ENCODE measurements at places on chromosomes 13 and 19. TPM values are rescaled to one million over a fixed set of nuclear protein-coding genes. Genes with fewer than 3 reads are reported as not detected.

GRCh38 chr13:98447881-98448641 is 128.8 kb downstream of the STK24 start:
- no peak for DNase-seq

The EXOC3L2 gene
- total RNA-seq: not detected

DNA sequence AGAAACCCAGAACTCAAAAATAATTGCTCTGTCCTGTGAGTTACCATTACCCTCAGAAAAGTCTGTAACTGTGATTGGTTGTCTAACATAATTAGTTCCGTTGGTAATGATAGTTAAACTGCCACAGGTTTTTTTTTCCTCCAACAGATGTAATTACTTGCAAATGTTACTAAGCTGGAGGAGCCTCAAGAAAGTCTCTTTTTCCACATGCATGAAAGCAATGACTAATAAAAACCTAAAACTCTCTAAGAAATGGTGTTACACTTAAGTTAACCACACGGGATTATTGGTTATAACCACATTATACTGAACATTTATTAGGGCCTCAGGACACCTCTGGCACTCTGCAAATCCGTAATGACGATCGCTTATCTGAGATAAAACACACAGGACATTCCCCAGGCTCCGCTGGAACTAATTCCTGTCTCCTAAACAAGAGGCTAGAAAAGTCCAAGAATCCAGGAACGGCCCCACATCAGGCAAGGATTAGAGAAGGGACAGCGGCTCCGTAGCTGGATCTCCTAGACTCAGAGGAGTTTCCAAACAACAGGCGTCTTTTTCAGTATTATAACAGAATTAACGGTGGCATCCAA is 753 bp downstream of the ZNF235 start:
- DNase-seq: no peak

The PSG5 gene
- total RNA-seq: not detected

- no peak for DNase-seq
Observed at GRCh38 chr19:45763691-45764294, 5.3 kb downstream of the SIX5 start.

DNA sequence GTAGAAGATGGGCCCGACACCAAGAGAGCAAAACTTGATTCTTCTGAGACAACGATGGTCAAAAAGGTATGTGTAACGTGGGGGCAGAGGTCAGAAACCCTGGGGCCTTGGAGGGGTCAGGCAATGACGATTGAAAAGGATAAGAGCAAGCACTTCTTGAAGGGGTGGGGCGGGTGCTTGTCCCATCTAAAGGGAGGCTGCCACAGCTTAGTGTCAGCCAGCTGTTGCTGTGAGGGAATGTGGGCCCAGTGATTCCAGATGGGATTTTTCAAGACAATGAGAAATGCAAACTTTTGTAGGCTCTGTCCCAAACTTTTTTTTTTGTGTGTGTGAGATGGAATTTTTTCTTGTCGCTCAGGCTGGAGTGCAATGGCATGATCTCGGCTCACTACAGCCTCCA is 24.5 kb downstream of the SAE1 start:
- no peak for DNase-seq

- no peak for DNase-seq
Observed at GRCh38 chr19:41753936-41754529, 1.3 kb upstream of the CEACAM6 start.

DNA sequence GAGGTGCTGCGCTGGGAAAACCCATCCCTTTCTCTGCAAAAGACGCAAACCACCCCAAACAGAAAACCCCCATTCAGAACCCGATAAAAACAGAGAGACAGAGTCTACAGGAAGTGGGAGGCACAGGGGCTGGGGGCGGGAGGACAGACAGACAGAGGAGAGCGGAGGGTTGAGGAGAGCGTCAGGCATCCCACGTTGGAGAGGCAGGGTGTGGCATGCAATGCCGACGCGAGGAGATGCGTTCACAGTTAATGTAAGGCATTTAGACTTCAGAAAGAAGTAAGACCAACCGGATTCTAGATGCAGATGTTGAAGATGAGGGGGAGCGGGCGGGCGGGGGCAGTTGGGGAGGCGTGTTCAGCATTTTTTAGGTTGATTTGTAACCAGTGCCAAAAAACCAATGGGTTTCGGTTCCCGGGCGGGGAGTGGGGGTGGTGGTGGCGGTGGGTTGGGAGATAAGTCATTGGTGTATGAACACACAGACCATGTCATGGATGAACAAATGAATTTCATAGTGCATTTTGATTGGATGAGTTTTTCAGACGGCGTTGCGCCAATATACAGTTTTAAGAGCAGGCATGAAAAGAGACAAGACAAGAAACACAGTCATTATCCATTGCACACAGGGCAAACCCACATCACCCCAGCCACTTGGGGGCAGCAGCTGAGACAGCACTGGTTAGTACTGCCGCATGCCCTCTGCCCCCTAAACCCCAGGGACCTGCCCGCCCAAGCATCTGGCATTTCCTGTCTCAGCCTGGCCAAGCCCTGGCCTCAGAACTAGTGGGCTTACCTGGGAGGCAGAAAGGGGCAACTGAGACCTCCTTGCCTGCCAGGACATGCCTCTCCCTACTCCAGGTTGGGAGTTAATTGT is 91.3 kb downstream of the IER2 start:
- no peak for DNase-seq

The GJA3 gene
- total RNA-seq: not detected

DNA sequence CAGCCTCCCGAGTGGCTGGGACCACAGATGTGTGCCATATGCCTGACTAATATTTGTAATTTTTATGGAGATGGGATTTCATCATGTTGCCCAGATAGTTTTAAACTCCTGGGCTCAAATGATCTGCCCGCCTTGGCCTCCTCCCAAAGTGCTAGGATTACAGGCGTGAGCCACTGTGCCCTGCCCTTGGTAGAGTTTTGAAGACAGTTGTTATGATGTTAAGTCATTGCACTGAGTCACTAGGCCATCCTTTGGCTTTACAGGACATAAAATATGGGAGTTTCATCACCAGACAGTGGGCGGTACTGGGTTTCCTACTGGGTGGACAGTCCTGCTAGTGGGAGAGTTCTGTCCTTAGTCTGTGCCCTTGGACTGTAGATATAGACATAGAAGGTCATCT is 282.5 kb downstream of the ATP8A2 start:
- DNase-seq: no peak

DNA sequence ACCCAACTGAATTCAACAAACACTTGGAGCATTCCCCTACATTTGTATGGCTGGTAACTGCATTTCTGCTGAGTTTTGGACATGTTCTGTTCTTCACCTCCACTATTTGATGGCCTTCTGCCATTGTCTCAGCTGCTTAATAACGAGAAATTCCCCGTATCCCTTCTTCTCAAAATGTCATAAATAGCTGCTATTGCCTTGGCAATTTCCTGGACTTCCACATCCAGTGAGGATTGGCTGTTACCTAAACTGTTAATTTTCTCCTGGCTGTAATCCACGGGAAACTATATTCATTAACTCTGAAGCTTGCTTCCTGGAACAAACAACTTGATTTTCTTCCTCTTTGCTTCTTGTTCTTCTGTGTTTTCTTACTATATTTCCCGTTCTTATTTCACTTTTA is 69.5 kb upstream of the TDRD3 start:
- DNase-seq: no peak

GRCh38 chr13:25463496-25463895 is 91.7 kb downstream of the ATP8A2 start:
- DNase-seq: no peak

DNA sequence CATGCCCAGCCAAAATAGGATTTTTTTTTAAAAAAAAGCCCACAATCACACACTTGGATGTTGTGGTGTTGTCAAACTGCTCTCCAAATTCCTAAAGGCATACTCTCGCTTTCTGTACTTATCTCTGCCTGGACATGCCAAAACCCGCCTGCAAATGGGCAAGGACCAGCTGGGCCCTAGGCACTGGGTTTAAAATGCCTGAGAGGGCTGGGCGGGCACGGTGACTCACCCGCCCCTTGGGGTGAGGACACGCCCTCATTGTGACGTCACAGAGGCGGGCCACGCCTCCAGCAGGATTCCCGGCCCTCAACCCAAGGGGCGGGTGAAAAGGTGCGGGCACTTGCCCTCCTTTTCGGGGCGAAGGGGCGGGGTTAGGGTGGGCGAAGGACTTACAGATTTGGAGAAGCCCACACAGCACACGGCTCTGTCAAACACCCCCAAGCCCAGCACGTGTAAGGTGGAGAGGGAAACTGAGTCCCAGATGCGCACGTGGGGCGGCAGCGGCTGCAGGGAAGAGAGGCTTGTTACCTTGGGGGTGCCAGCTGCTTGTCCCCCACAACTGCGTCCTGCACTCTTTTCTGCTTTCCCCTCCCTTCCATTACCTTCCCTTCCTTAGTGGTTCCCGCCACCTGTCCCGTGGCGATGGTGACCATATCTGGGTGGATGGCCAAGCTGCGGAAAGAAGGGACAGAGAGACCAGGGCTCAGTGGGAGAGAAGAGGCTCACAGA is 6.6 kb downstream of the EML2 start:
- DNase-seq: peak; percentile 39

DNA sequence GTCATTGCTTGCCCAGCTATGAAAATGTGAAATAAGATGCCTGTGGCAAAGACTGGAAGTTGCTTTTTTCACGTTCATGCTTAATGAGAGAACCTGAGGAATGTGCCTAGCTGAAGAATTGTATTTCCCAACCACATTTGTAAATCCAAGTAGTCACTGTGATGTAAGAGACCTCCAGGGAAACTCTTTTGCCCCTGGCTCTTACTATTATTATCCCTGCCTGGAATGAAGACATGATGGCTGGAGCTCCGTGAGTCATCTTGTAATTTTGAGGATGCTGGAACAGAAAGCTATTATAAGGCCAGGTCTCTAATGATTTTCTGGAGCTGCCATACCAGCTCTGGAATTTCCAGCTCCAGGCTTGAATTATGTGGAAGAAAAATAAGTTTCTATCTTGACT is 894.3 kb downstream of the DIAPH3 start:
- no peak for DNase-seq

- DNase-seq: no peak
Observed at GRCh38 chr13:61162636-61163035, 253.0 kb downstream of the PCDH20 start.

The PLIN3 gene
- 45.4 TPM for total RNA-seq

The SMIM44 gene
- total RNA-seq: not detected

The ADAT3 gene
- 5.2 TPM for total RNA-seq

The ZNF30 gene
- total RNA-seq: 14.5 TPM

DNA sequence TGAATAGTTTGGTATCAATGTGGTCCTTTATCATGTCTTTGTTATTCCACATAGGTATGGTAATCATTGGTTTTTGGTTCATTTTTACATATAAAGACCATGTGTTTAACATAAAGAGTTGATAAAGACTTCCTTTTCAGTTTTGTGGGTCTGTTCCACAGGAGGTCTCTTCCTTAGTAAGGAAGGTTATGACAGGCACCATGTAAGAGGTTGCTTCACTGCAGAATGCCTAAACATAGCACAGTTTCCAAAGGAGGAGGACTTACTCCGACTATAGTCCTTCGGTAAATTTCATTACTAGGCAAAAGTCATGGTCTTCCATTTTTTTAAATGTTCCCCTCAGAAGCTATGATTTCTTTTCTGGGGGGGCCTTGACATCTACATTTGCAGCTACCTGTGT is 27.1 kb upstream of the PCDH17 start:
- no peak for DNase-seq

DNA sequence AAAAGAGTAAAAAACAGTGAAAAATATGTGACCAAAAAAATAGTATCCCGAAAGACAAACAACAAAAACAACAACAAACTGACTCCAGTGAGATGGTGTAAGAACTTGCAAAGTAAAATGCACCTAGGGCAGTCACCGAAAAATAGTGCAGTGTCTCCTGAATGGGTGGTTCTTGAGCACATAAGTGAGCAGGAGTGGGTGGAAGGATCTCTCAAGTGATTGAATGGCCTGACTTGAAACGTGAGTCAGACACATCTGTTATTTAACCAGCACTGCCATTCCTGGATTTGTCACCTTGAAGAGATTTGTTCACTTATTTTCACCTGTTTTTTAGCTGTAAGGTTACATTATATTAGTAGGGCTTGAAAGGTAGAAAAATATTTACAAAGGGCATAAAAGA is 3.5 kb downstream of the ZNF738 start:
- no peak for DNase-seq

GRCh38 chr19:47028195-47028601 is 8.6 kb downstream of the NPAS1 start:
- no peak for DNase-seq

DNA sequence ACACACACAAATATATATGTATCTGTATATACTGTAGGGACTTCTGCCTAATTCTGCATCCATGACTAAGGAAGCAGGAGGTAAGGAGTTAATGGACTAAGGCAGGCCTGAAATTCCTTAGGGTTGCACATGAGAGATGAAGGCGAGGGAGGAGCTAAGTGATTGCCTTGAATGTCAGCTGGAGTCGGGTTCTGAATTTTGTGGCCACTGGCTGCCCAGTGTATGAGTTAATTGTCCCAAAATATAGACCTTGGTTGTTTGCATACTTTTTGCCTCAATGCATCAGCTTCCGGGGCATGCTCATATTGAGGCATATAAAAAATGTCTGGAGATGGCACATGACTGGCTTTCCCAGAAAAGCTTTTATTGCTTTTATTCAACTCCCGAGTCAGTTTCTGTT is 245.5 kb downstream of the TDRD3 start:
- no peak for DNase-seq

GRCh38 chr13:41150058-41150457 is 17.5 kb upstream of the KBTBD6 start:
- DNase-seq: no peak

DNA sequence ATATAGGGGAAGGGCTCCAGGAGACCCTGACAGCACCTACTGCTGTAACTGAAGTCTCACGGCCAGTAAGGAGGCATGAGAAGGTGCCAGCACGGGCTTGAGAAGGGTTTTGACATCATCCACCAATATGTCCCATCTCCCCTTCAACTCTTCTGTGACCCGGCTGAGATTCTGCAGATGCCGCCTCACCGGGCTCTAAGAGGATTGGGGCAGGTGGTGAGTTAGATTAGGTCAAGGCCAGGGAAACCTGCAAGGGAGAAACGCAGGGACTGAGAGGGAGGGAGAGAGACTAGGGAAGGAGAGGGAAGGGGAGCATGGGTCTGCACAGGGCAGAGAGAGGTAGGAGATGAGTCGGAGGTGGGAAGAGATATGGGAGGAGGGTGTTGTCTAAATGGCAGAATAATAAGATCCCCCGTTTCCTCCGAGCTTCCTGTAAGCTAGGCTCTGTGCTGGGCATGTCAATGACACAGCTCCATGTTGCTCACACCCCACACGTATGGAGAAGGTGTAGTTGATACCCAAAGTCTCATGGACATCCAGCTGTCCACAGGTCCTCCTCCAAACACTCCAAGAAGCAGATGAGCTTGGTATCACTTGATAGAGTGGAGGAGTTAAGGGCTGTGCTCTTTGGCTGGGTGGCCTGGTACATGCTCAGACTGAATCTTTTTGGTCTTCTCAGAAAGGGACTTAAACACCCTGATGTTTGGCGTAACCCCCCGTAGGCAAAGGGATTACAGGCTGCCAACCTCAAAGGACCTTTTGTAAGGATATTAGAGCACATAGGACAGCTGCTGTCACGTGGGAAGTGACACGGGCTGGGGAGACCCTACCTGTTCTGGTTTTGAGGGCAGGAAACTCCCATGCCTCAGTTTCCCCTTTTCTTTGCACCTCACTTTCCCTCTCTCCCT is 6.1 kb downstream of the TPRX1 start:
- no peak for DNase-seq

GRCh38 chr19:3046698-3047495 is 15.4 kb downstream of the TLE5 start:
- DNase-seq: no peak

GRCh38 chr13:112254900-112255299 is 121.3 kb upstream of the SPACA7 start:
- DNase-seq: no peak

The MEIOSIN gene
- not detected for total RNA-seq

- DNase-seq: no peak
Observed at GRCh38 chr13:43730642-43731041, 56.1 kb downstream of the ENOX1 start.

The SELENOV gene
- total RNA-seq: not detected

The ZNF536 gene
- 27.0 TPM for total RNA-seq
